ENCODE measurements at places on chromosomes 2 and 18.

GRCh38 chr2:50854381-50854780 is 177.6 kb downstream of the NRXN1 start:
- DNase-seq: no peak

DNA sequence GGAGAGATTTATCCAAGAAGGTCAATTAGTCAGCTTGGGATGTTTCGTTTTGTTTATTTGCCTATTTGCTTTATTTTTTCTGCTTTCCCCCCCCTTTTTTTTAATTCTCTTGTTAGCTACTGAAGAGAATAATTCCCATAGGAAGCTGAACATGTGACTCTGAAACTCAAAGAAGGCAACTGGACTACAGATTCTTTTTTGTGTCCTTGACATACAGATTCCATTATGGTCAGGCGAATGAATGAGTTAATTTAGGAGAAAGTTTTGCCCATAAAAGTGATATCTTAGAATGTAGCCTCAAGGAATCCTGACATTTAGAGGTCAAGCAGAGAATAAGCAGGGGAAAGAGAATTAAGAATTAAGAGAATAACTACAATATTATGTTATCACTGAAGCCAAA is 514.2 kb upstream of the LINC00305 start:
- no peak for DNase-seq

DNA sequence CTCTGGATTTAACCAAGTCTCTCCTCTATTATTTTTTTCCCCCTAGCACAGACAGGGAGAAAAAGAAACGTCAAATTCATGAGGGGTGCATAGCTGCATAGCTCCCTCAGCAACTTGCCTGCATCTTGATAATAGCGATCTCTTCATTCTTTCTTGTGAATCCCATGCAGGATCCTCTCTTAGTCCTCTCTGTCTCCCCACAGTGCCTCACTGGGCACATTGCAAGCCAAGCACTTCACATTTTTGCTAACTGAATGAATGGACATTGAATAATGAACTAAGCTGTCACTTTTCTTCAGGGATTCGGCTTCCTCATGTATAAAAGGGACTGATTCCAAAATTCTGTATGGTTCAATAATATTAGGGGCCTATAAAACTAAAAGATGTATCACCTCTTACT is 2.9 kb upstream of the EPB41L3 start:
- no peak for DNase-seq

GRCh38 chr2:13508671-13509070 is 791.9 kb downstream of the TRIB2 start:
- no peak for DNase-seq

- DNase-seq: no peak
Measured at GRCh38 chr2:33135645-33136044, 188.9 kb downstream of the LTBP1 start.

DNA sequence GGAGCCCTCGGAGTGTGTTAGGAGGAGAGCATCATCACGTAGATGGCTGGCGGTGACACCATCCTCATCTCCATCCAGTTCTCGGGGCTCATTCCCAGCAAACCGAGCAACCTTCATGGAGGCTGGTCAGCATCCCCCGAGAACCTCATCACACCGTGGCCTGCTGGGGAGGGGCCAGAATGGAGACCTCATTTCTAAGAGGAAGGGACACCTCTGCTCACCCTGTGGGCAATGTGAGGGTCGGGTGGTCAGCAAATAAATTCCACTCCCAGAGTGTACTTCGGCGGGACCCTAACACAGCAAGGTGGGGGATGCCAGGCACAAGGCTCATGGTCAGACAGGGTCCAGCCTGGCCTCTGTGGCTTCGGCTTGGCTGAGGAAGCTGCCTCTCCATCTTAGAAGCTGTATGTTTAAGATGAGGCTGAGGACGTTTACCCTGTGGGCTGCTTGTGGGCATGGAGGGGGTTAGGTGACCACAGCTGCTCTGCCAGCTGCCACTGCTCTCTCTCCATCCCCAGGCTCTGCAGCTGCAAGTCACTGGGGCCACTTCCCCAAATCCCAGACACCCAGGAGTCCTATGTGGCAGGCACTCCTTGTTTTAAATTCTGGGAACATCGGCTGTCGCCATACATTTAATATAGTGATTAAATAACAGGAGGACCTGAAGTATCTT is 56.5 kb upstream of the PXDN start:
- no peak for DNase-seq

- no peak for DNase-seq
Measured at GRCh38 chr2:17583166-17583565, 42.7 kb downstream of the VSNL1 start.

- no peak for DNase-seq
Measured at GRCh38 chr2:128835974-128836373, 517.3 kb upstream of the HS6ST1 start.

GRCh38 chr2:157782057-157782845 is 93.9 kb downstream of the ACVR1 start:
- no peak for DNase-seq

GRCh38 chr18:75062297-75062886 is 146.5 kb downstream of the PTGR3 start:
- DNase-seq: no peak

DNA sequence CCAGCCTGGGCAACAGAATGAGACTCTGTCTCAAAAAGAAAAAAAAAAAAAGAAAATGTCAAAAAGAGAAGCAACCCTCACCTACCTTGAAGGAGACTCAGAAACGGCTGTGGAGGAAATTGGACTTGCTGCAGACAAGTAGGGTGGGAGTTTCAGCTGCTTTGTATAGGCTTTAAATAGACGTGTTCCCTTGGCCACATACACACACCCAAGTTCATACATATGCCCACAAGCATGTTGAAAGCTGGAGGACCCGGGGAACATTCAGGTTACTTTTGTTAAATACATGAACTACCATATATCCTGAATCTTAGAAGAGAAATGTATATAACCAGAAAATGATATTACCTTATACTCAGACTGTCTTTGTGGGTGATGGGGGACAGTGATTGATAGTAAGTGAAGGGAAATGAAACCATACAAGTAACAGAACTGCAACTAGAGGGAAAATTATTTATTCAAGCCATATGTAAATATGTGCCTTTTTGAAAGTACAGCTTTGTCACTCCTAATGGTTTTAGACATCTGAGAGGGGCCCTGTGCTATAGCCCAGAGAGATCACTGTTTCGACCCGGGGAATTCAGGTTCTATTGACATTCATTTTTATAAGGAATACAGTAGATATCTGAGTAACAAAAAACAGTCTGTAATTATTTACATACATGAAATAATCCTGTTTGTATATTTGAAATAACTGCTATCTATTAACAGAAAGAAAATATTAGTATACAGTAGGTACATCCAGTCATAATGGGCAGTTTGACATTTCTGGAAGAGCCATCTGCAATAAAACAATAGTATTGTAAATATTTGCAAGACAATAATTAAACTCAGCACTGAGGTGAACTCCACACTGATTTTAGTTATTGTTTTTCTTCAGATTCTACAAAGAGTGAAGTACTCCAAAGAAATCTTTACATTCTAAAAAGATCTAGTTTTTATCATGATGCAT is 48.0 kb upstream of the TGIF1 start:
- no peak for DNase-seq

GRCh38 chr2:59233920-59234319 is 992.8 kb upstream of the FANCL start:
- no peak for DNase-seq

Data from stimulated activated CD8-positive, alpha-beta memory T cell treated with anti-CD3 and anti-CD28 coated beads, Interleukin-15, amount 100 ng/mL, for 4 hours (primary cell).